Stimulated activated CD4-positive, alpha-beta T cell treated with anti-CD3 and anti-CD28 coated beads, Interleukin-1b, Interleukin-23, amount 100 ng/mL, for 1 hour (primary cell): ENCODE measurements at places on chromosomes 6 and 20.

GRCh38 chr20:61728786-61729770 is 336.6 kb downstream of the TAF4 start:
- DNase-seq: no peak

- no peak for DNase-seq
These were observed 18.2 kb downstream of the NUP153 start for GRCh38 chr6:17688481-17688880.

GRCh38 chr6:141788096-141788495 is 344.6 kb upstream of the GJE1 start:
- no peak for DNase-seq

- DNase-seq: no peak
These were observed 81.7 kb downstream of the CDH22 start for GRCh38 chr20:46226602-46227001.

DNA sequence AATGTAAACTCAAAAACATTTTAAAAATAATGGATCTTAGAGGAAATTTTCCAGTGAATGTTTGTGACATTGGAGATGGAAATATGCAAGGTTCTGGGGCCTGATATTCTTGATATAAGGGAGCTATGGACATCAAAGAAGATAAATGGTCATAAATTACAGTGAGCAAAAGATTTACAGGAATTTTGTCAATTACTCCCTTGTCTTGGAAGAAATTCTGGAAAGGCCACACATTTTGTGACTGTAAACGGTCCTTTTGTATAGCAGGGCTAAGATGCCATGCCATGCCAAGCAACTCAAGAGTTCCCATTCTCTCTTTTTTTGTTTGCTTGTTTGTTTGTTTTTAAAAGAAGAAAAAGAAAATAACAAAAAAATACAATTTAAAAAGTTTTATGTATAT is 1186.2 kb upstream of the CITED2 start:
- DNase-seq: no peak

- DNase-seq: no peak
These were observed 34.0 kb upstream of the INSM1 start for GRCh38 chr20:20333866-20334265.

- no peak for DNase-seq
These were observed 17.8 kb upstream of the BCKDHB start for GRCh38 chr6:80088637-80089036.

DNA sequence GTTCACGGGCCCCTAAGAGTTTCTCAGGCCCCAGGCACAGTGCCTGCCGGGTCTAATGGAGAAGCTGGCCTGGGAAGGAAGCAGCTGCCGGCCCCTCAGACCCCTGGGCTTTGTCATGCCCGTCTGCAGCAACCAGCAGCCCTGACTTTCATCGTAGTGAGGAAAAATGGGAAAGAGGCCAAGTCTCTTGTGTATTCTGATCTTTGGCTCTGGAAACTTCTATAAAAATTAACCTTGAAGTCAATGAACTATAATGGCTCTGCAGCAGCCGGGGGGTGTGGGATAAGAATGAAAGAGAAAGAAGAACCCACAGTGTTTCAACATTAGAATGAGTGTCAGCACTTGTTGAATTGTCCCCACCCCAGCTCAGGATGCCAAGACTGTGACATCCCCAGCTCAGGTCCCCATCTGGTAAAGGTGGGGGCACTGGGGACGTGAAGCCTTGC is 12.9 kb downstream of the TGM2 start:
- no peak for DNase-seq

- no peak for DNase-seq
These were observed 365.9 kb downstream of the TAF4 start for GRCh38 chr20:61699495-61700374.

DNA sequence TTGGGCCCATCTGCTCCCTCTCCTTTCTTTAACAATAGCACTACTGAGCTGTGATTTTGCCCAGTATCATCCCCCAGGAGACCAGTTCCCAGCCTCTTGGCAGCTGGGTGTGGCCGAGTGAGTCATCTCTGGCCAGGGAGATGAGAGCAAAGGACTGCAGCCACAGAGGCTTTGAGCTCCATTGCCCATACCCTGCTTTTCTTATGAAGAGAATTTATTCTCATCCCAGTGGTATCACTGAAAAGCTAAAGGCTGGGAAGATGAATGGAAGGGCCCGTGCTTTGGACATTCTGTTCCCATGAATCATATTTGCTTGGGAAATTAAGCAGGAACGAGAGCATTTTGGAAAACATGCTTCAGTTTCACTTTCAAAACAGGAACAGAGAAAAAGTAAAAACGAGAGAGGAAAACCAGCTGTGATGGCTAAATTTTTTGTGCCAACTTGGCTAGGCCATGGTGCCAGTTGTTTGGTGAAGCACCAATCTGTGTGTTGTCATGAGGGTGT is 14.9 kb downstream of the CST3 start:
- no peak for DNase-seq

GRCh38 chr20:17653835-17654648 is 28.0 kb downstream of the RRBP1 start:
- no peak for DNase-seq

DNA sequence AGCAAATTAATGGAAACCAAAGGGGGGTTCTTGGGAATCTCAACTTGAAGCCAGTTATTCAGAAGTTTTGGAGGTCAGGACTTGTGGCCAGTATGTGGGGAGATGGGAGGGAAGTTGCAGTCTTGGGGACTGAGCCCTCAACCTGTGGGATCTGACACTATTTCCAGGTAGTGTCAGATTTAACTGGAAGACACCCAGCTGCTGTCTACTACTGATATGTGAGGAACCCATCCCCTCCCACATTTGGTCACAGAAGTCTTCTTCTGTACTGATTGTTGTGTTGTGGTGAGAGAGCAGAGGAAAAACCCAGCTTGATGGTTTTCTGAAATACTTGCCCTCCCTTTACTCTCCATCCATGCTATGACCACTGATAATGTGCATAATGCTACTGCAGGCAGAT is 134.0 kb downstream of the QRSL1 start:
- no peak for DNase-seq

GRCh38 chr6:87110636-87111035 is 15.7 kb upstream of the CGA start:
- DNase-seq: no peak

GRCh38 chr6:150392452-150393220 is 23.8 kb downstream of the IYD start:
- DNase-seq: no peak

GRCh38 chr20:36815454-36816091 is 42.0 kb upstream of the DSN1 start:
- DNase-seq: no peak

GRCh38 chr6:118787724-118788423 is 106.1 kb upstream of the ASF1A start:
- DNase-seq: no peak

DNA sequence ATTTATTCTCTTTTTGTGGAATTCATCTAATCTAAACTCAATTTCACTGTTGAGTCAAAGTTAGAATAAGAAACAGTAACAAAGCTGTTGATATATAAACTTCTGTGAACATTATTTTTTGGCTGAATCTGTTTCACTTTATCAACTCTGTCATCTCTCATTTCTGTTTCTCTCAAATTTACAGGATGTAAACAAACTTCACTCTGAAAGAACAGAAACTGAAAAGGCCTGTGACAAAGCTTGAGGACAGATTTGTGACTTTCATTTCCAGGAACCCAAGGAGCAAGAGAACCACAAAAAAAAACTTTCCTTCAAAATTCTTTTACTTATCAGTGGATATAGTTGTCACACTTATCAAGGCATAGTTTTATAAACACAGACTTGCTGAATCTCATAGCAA is 447.9 kb upstream of the OPRM1 start:
- no peak for DNase-seq

- no peak for DNase-seq
These were observed 305.4 kb downstream of the LAMA2 start for GRCh38 chr6:129188306-129188705.

- no peak for DNase-seq
These were observed 143.9 kb upstream of the NOX3 start for GRCh38 chr6:155599561-155599960.

DNA sequence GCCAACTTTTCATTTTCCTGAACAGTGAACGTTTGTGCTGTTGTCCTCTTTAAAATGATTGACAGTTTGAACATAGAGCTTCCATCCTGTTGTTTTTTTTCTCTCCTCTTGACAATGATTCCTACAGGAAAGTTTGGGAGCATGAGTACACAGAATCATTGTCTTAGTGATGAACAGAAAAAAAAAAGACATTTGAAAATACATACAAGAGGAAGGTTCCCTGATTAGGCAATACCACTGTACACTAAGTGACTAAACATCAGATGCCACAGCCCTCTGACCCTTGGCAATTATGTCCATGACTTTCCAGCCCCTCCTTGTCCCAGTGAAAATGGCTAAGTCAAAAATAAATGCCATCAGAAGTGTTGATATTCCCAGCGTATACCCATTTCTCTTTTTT is 71.5 kb downstream of the RTN4IP1 start:
- no peak for DNase-seq

DNA sequence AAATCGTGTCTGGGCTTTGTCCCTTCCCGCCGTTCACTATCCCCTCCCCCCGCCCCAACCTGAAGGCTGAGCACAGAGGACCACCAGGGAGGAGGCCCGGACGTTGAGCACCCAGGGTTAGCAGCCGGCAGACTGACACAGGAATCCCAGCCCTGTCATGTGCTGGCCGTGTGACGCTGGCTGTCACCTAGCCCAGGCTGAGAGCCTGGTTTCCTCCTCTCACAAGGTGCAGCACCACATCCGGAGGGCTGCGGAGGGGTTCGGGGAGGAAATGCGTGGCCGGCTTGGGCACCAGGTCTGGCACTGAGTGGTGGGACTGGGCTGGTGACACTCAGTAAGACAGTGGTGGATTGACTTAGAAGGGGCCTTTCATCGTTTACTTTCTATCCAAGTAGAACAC is 4.6 kb upstream of the LSM14B start:
- no peak for DNase-seq

GRCh38 chr20:47036091-47036870 is 141.6 kb downstream of the EYA2 start:
- no peak for DNase-seq

- no peak for DNase-seq
These were observed 670.8 kb downstream of the PRKN start for GRCh38 chr6:162056745-162057144.

GRCh38 chr6:134477991-134478635 is 160.2 kb upstream of the SGK1 start:
- DNase-seq: no peak

DNA sequence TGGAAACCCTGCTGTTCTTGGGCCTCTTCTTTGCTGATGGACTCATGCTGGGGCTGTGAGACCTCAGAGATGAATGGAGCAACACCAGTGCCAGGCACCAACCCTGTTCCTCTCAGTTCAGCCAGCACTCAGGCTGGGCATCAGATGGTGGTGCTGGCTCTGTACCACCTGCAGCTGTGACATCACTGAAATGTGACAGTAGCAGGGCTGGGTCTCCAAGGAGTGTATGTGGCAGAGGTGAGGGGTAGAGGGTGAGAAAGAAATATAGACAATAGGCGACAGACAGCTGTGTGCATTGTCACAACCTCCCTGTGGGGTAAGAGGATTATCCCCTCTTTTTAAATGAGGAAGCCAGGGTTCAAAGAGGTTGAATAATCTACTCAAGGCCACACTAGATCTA is at the start of gene TP53TG5:
TSS of gene TP53TG5 (minus strand) at position 135 of the 400 bp plus-strand sequence. CDS start at position 46, 89 bp downstream.
- no peak for DNase-seq

DNA sequence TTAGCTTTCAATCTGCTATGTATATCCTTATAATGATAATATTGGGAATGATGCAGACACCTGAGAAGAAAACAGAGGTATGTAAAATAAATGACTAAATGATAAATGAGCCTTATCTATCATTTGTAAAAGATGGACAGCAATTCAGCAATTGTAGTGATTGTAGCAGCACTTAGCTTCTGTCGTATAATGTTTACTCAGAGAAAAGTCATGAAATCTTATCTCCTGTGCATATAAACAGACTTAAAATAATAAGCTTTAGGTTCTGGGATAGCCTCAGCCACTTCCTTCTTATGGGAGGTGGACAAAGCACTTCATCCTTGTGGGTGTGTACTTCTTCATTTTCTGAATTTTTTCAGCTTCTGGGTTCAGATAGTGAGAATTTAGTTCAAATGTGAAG is 324.8 kb upstream of the MAP3K7 start:
- no peak for DNase-seq
